HEK293T (cell line): ENCODE measurements at places on chromosomes 6 and 20.

GRCh38 chr20:41356951-41357350, 9.7 kb downstream of the EMILIN3 start:
- DNase-seq, result no peak

DNA sequence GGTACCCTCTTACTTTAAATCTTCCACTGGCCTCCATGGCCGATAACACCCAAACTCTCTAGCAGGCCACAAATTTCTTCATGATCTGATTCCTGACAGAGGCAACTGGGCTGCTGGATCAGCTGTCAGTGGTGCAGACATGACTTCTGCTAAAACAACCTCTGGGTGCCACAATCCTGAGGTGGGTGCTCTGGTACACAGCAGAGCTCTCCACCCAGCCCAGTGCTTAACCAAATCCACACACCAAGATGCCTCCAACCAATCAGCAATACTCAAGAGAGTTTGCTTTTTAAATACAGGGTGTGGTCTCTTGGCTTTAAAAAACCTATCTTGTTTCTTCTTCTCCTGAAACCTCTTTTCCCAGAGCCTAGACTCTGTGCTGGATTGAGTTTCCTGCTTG, 126.6 kb upstream of the SPACA1 start:
- DNase-seq, result no peak

DNA sequence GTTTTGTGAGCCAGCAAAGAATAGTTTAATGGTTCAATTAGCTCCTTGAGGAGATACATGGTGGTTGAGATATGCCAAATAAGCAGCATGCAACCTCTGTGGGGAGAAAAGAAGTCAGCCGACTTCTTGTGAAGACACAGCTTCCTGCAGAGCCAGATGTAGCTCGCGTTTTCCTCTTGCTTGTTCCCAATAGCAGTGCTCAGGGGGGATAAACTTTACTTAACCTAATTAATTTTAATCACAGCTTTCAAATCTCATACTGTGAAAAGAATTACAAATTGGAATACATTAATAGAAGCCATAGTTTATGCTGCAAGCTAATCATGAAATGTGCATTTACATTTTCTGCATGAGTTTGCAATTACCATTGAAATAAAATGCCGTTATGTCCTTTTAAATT, 106.2 kb downstream of the MAP3K7 start:
- no peak for DNase-seq

GRCh38 chr6:84508981-84509380, 255.4 kb downstream of the TBX18 start:
- no peak for DNase-seq

- no peak for DNase-seq
Observed at GRCh38 chr6:158031381-158032353, 50.0 kb downstream of the SYNJ2 start.
